ENCODE measurements at places on chromosomes 1 and 21. TPM values are rescaled to one million over a fixed set of nuclear protein-coding genes. Genes with fewer than 3 reads are reported as not detected.

DNA sequence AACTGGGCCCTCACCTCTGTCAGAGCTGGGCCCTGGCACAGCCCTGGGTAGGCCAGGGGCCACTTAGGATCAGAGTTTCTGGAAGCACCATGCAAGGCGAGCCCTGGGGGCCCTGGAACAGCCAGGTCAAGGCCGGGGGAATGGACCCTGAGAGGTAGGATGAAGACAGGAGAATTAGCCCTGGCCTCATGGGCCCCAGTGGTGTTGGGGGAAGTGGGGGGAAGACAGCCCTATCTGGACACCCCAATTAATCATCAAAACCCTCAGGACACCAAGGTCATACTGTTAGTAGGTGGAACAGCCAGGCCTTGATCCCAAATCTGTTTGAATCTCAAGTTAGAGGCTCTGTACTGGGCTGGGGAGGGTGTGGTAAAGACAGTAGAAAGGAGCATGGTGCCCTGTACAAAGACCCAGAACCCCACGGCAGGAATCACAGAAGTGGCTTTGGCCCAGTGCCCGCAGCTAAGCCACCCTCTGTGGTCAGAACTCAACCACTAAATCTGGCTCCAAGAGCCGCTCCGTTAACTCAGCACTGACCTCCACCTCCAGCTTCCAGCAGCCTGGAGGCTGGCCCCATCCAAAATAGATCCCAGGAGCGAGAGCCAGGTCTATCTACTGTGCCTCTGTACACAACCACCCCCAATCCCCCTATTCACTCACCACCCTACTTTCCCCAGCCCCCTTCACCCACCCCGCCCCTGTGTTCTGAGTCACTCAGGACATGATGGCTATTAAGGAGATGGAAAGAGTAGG is 14.0 kb upstream of the TRIM63 start:
- H3K4me3 ChIP-seq = no peak overlapping the region
- no peak for DNase-seq
- H3K36me3 ChIP-seq = no peaks in the 10 kb centered on the region
- H3K27me3 ChIP-seq = no peaks in the 10 kb centered on the region
- no peak overlapping the region for H3K27ac ChIP-seq

DNA sequence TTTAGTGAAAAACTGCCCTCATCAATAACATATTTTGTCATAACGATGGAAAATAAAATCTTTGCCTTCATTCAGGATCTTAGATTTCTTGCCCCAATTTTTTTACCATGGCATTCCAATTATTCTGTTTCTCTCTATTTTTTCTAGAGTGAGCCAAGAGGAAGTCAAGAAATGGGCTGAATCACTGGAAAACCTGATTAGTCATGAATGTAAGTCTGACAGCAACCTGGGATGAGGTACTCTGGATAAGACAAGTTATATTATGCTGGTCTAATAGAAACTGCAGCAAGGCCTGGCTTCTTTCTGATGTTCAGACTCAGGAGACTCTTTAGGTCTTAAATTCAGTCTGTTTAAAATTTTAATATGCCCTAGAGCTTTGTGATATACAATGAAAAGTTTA is 3.5 kb downstream of the RGS4 start:
- no peaks in the 10 kb centered on the region for H3K4me1 ChIP-seq
- H3K27ac ChIP-seq = no peak overlapping the region
- H3K36me3 ChIP-seq = no peaks in the 10 kb centered on the region
- no peak overlapping the region for H3K4me3 ChIP-seq

DNA sequence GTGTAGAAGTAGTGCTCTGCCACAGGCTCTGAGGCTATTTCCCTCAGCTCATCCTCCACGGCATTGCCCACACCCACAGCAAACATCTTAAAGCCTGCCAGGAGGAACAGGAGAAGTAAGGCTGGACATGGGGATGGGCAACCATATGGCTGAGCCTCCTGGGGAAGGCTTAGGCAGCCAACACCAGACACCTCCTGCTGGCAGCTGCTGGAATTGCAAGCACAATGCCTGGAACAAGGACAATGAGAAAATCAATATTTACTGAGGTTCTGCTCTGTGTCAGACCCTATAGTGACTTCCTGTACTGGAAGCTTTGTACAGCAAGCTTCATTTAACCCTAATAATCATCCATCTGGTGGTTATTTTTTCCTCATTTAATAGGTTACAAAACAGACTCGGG is 8.2 kb downstream of the MATN1 start:
- H3K27ac ChIP-seq = no peak overlapping the region
- no peaks in the 10 kb centered on the region for H3K27me3 ChIP-seq
- H3K36me3 ChIP-seq = no peaks in the 10 kb centered on the region
- DNase-seq = no peak
- H3K4me1 ChIP-seq = no peaks in the 10 kb centered on the region

- no peak overlapping the region for H3K4me3 ChIP-seq
- H3K27me3 ChIP-seq = no peaks in the 10 kb centered on the region
- H3K36me3 ChIP-seq = no peaks in the 10 kb centered on the region
- H3K27ac ChIP-seq = no peak overlapping the region
Measured at GRCh38 chr1:18300376-18300775, 180.4 kb upstream of the KLHDC7A start.

- H3K27me3 ChIP-seq = no peaks in the 10 kb centered on the region
- peaks cover 3% of the 10 kb centered on the region for H3K4me1 ChIP-seq
- no peak for DNase-seq
Measured at GRCh38 chr1:184755226-184756065, 788 bp upstream of the EDEM3 start.

GRCh38 chr1:166999075-166999474 is 10.0 kb downstream of the MAEL start:
- H3K27me3 ChIP-seq = no peaks in the 10 kb centered on the region
- H3K4me1 ChIP-seq = peaks cover 2% of the 10 kb centered on the region
- H3K27ac ChIP-seq = no peak overlapping the region

DNA sequence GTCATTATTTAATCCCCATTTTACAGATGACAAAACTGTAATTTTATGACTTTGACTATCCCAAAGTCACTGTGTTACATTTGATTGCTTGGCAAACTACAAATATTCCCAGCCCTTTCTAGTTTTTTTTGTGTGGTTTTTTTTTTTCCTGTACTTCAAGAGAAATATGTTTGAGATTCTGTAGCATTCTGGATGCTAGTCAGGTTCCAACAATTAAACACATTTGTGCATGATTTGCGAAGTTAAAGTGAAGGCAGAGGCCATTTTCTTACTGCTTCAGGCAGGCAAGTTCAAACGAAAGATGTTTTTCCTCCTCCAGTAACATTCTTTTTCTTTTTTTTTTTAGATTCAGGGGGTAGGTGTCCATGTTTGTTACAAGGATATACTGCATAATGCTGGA is 107.9 kb upstream of the SERTAD4 start:
- no peaks in the 10 kb centered on the region for H3K27me3 ChIP-seq
- no peak overlapping the region for H3K4me3 ChIP-seq
- H3K4me1 ChIP-seq = no peaks in the 10 kb centered on the region

DNA sequence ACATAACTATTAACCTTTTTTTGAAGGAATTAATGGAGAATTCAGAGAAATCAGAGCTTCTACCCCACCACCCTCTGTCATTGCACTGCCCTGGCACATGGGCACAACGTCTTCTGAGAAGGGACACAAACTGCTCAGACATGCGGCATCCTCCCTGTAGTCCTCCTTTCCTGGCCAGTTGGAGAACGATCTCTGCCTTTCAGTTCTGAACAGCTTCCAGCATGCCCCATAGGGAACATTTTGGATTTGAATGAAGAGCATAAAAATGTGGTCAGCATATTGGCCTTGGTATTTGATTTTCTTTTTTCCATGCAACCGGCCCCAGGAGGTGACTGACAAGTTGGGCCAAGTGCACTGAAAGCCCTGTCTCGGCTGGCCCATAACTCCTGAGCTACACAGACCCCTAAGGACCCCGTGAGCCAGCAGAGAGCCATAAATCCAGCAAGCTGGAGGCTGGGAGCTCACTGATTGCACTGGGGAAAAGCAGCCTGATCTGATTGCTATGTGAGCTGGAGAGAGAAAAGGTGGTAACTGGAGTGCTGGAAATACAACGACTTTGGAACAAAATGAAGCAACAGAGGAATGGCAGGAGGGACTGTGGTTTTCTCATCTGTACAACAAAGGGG is 10.9 kb upstream of the BLACAT1 start:
- peaks cover 5% of the 10 kb centered on the region for H3K4me1 ChIP-seq
- no peak overlapping the region for H3K27ac ChIP-seq
- H3K36me3 ChIP-seq = no peaks in the 10 kb centered on the region
- DNase-seq = no peak

GRCh38 chr21:36430841-36431240 is 45.6 kb downstream of the CHAF1B start:
- no peaks in the 10 kb centered on the region for H3K4me1 ChIP-seq
- H3K4me3 ChIP-seq = no peak overlapping the region
- H3K36me3 ChIP-seq = no peaks in the 10 kb centered on the region

- H3K4me3 ChIP-seq = no peak overlapping the region
- H3K36me3 ChIP-seq = no peaks in the 10 kb centered on the region
- no peaks in the 10 kb centered on the region for H3K4me1 ChIP-seq
- no peak for DNase-seq
- H3K27me3 ChIP-seq = no peaks in the 10 kb centered on the region
Measured at GRCh38 chr1:159282118-159282517, 20.0 kb upstream of the FCER1A start.

- no peaks in the 10 kb centered on the region for H3K4me1 ChIP-seq
- H3K27ac ChIP-seq = no peak overlapping the region
- no peaks in the 10 kb centered on the region for H3K27me3 ChIP-seq
Measured at GRCh38 chr1:14608308-14608707, 9.8 kb downstream of the KAZN start.

DNA sequence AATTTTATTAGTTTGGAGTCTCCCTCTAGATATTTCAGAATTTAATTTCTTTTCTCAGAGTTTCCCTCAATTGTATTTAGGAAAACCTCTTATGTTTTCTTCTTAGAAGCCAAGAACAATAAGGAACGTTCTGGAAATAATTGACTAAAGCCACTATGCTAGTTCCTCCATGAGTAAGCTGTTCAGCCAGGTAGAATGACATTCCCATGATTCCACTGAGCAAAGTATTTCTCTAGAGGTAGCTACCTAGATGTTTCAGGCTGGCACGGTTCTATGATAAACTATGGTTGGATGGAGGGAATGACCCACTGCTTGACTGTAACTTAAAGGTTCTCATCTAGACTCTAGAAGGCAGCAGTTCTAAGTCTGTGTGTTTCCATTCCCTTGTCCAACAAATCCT is 62.4 kb downstream of the CLDN17 start:
- no peak overlapping the region for H3K4me3 ChIP-seq
- no peaks in the 10 kb centered on the region for H3K27me3 ChIP-seq
- H3K27ac ChIP-seq = no peak overlapping the region
- no peaks in the 10 kb centered on the region for H3K4me1 ChIP-seq

DNA sequence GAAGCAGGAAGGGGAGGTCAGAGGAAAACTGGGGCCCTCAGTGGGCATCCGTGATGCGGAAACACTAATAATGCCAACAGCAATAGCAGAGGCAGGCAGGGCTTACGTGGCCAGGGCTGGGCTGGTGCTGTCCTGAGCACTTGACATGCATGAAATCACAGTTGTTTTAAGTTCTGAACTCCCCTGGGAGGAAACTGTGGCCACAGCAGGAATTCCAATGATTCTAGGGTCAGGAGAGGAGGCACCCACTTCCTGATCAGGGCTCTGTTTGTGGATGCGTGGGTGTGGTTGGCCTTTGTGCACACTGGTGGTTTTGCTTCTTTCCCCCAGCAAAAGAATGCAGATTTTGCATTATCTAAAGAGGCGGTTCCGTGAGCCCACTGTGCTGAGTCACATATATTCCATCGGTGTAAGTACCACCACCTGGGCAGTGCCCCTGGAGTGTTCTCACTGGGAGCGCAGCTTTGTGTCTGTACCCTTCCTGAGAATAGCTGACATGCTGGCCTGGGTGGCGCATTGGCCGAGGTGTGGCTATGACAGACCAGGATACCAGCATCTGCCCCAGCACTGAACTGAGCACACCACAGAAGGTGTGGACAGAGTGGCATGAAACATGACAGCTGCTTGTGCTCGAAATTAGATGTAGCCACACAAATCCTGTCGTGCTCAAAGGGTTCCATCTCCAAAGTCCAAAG is 71.0 kb downstream of the PDE9A start:
- no peak overlapping the region for H3K4me3 ChIP-seq
- no peaks in the 10 kb centered on the region for H3K4me1 ChIP-seq
- H3K27me3 ChIP-seq = no peaks in the 10 kb centered on the region
- no peaks in the 10 kb centered on the region for H3K36me3 ChIP-seq
- no peak overlapping the region for H3K27ac ChIP-seq

DNA sequence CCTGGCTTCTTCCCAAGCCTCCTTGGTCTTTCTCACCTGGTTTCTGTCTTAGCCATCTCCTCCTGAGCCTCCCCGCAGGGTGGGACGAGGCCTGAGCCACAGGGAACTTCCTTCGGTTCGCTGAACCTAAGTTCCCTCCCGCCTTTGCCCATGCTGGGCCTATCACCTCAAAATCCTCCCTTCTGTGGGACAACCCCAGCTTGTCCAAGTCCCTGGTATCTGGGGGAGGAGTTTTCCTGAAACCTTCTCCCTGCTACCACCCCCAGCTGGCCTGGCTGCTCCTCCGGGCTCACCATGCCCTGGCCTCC is 27.7 kb upstream of the VPS13D start:
- H3K4me1 ChIP-seq = peaks cover 10% of the 10 kb centered on the region
- no peak overlapping the region for H3K27ac ChIP-seq
- H3K4me3 ChIP-seq = no peak overlapping the region
- no peaks in the 10 kb centered on the region for H3K27me3 ChIP-seq

CAMTA1 gene
- total RNA-seq = 131 TPM

ZNHIT6 gene
- total RNA-seq = 17.2 TPM

ADAMTS1 gene
- 19.6 TPM for total RNA-seq
